ENCODE measurements at places on chromosomes 12 and 14.

DNA sequence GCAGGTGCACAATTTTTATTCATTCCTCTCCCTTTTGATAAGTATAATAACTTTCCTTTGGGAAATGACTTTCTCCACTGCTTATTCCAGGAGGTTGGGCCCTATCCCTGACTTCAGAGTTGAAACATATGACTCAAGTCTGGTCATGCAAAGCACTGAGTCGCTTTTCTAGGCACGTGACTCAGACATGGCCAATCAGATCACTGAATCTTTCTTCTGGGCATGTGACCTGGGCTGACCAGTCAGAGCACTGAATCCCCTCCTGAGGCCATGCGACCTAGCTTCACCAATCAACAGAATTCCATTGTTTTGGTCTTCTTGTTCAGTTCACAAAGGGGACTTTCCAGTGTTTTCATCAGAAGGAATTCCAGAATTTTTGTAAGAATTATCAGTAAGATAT lies 377.1 kb upstream of the KITLG start:
- DNase-seq, result peak; percentile 17

DNA sequence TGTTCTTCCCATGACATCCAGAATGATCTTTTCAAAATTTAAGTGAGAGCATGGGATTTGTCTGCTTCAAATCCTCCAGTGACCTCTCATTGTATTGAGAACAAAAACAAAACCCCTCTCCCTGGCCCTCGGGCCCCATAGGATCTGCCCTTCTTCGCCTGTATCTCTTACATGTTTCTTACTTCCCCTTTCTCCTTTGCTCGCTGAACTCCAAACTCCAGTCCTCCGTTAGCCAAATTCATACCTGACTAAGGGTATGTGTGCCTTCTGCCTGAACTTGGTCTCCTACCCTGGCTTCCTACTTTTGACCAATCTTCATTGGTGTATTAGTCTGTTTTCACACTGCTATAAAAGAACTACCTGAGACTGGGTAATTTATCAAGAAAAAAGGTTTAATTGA lies 13.2 kb upstream of the TSPAN11 start:
- no peak for DNase-seq

DNA sequence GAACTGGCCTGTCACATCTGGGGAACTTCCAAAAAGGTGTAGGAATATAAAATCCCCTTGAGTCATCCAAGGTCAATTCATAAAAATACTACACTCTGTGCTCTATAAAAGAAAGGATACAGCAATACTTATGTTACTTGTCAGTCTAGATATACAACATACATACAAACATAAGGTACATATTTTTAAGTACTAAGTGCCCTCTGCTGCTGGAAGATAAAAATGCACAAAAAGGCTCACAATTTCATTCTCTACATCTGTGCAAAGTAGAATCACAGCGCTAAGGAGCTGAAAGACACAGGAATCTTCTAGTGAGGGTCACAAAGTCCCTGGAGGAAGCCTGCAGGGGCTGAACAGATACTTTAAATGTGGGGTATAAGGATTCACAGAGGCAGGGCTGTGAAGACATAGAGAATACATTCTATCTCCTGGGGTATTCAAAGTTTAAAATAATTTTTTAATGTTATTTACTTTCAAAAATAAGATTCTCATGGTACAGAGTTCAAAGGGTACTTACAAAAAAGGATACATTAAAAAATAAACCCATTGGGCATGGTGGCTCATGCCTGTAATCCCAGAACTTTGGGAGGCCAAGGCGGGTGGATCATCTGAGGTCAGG lies 10.2 kb upstream of the GOLGA5 start:
- DNase-seq, result peak; percentile 67

- DNase-seq, result peak; percentile 9
Observed at GRCh38 chr14:45201905-45202304, 51.1 kb downstream of the MIS18BP1 start.

DNA sequence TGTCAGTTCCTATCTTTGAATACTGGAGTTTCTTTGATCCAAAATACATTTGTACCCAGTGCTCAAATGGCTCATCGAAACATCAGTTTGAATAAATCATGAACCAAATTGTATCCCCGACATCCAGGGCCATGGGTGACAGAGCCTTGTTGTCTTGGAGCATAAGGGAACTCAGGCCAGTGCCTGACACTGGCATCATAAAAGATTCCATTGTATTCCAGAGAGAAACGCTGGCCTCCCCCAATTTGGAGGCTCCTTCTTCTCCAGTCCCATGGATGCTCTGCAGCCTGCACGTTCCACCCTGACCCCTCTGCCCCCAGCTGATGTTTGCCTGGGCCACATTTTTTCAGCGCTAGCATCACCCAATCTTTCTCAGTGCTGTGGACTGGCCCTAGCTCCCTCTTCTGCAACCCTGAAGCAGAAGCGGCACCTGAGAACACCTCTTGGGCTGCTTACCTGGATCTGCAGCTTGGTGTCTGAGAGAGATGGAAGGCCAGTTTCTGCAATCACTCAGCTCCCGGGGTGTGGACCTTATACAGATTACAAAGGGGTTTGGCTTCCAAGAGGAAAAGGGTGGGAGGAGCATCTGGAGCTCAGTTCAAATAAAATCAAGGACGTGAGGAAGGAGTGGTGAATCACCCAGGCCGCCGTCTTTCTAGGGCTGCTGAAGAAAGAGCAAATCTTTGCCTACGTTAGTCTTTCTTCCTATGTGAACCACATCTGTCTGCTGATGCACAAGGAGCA lies at the start of gene RNASE1:
Gene RNASE1 (minus strand): TSS at position 504 of the 744 bp plus-strand sequence. CDS start 776 bp downstream, outside the sequence.
- DNase-seq, result no peak

GRCh38 chr14:24080142-24080530 lies 8.8 kb downstream of the CPNE6 start:
- no peak for DNase-seq

- DNase-seq, result peak; percentile 37
Observed at GRCh38 chr14:91727121-91727520, 4.8 kb downstream of the CATSPERB start.

DNA sequence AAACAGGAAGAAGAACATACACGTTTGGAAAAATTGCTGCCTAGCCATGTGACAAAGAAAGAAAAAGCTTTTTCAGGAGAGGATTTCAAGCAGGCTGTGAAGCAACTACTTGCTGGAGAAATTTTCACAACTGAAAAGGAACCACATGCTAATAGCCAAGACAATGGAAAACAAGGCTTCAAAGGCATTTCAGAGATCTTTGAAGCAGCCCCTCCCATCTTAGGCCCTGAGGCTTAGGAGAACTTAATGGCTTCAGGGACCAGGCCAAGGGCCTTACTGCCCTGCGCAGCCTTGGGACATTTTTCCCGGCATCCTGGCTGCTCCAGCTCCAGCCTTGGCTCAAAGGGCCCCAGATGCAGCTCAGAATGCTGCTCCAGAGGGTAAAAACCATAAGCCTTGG lies 255.9 kb upstream of the ARID2 start:
- DNase-seq, result no peak

DNA sequence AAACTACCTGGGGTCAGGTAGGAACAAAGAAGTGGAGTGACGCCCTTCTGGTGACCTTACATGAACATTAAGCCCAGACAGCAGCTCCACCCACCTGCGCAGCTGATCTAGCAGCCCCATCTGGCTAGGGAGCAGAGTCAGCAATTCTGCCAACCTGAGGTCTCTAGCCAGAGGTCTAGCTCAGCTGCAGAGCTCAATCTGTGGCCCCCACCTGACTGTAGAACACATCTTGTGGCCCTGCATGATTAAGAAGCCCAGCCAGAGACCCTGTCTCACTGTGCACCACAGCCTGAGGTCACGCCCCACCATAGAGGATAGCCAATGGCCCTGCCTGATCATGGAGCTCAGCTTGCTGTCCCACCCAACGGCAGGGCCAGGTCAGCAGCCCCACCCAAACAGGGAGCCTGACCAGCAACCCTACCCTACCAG lies 50.6 kb upstream of the HIGD1C start:
- DNase-seq, result no peak

DNA sequence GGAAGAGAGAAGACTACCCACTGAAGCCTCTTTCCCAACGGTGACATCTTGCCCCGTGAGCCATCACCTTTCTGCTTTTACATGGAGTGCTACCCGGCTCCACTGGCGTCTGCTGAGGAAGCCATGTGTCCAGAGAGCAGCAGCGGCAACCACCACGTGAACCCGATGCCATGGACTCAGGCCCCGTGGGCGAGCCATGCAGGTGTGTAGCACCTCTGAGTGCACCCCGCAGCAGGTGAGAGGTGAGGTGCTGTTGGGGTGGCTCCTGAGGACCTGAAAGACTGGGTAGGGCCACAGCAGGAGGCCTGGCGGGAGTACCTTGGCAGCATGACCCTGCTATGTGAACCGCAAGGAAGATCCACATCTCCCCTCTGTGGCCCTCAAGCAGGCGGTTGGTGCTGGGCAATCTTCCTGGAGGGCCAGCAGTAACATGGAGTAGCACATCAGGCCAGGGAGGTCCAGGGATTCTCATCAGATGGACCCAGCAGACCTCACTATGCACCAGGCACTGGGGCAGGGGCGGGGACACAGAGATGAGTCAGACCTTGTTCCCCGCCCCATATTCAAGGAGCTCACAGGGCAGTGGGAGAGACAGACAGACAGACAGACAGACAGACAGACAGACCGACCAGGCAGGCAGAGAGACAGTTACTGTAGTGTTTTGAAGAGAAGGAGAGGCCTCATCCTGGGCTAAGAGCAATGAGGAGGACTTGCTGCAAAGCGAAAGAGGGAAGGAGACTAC lies 129.6 kb downstream of the PAPOLA start:
- DNase-seq, result no peak

DNA sequence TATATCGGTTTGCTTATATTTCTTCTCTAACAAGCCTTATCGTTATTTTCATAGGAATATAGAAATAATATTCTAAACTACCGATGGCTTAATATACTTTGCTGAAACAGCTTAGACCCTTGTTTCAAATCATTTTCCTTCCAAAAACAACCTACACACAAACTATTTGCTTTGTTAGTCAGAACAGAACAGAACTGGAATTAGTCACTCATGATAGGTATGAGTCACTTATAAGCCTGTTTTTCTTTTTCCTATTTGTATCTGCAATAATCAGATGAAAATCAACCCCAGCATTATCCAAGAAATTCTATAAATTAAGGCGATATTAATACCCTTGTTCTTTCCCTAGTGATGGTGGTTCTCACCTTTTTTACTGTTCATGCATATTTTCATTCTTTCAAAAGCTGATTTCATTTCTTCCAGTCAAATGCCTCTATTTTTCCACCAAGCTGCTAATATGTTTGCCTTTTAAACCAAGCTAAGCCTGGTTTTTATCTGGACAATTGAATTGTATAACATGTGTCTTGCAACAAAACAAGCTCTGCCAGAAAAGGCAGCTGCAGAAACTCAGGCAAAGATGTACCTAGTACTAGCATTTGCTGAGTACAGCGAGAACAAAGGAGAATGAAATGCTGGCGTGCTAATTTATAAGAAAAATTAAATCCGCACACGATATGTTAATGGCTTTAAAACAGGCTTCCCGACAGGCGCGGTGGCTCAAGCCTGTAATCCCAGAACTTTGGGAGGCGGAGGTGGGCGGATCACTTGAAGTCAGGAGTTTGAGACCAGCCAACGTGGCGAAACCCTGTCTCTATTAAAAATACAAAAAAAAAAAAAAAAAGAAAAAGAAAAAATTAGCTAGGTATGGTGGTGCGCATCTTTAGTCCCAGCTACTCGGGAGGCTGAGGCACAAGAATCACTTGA lies 1418.2 kb downstream of the AACS start:
- peak; percentile 51 for DNase-seq
